ENCODE measurements at places on chromosomes 1 and 21. TPM values are rescaled to one million over a fixed set of nuclear protein-coding genes. Genes with fewer than 3 reads are reported as not detected.

KISS1 gene
- 1.2 TPM for polyA plus RNA-seq

BLZF1 gene
- 33.1 TPM for polyA plus RNA-seq

GRCh38 chr1:237062976-237063375, 21.0 kb downstream of the RYR2 start:
- no peak for DNase-seq

- DNase-seq, result no peak
Observed at GRCh38 chr1:116262207-116262994, 110.6 kb upstream of the ATP1A1 start.

TAS1R1 gene
- polyA plus RNA-seq, result 0.17 TPM

DNA sequence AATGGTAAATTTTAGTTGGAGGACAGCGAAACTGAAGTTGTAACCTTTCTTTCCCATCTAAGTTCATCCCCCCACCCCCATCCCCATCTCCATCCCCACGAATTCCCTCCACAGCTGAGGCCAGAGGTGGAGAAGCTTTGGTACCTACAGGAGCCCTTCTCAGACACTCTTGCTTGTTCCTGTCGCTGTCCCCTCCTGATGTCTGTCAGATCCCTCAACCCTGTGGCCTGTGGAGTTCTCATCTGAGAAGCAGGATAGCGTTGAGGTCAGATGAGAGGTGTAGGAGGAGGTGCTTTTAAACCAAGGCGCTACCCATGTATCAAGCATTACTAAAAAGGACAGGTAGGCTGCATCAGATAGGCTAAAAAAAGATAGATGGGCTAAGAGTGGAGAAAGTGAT, 769 bp downstream of the NTPCR start:
- DNase-seq, result no peak

- no peak for DNase-seq
Observed at GRCh38 chr1:185803241-185803640, 69.0 kb downstream of the HMCN1 start.

A3GALT2 gene
- polyA plus RNA-seq, result not detected

C1QB gene
- polyA plus RNA-seq, result 16.3 TPM

DNA sequence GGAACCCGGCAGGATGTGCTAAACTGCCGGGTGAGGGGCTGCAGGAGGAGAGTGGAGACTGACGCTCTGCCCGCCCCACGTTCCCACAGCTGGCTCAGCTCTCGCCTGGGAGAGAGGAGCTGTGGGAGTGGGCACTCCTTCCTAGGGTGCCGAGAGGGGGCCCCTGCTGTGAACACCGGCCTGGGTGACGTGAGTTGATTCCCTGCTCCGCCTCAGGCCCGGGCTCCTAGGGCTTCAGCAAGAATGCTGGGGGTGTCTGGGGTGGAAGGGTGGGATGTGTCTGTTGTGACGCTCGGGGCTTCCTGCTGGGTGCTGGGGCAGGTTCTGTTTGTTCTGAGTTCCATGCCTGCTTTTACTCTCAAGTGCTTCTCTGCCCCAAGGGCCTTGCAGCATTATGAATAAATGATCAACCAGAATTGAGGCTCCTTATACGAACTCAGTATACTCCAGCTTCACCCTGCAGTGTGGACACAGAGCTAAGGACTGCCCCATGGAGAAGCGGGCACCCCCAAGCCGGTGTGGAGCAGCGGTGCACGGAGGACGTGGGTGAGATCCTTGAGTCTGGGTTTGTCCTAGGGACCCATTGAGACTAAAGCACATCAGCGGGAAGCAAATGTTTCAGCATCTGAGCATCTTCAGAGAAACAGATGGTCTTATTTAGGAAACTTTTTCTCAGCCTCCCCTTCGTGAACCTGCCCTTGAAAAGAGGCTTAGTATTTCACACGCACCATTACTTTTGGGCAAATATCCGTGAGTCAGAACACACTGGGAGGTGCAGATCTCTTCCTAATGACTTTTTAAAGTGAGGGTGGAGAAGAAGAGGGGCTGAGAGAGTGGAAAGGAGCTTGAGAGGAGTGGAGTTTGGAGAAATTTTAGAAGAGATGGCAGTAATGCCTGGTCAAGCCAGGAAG, 41.7 kb downstream of the SYT6 start:
- no peak for DNase-seq

- no peak for DNase-seq
Observed at GRCh38 chr1:208101661-208102431, 142.3 kb downstream of the PLXNA2 start.

DNA sequence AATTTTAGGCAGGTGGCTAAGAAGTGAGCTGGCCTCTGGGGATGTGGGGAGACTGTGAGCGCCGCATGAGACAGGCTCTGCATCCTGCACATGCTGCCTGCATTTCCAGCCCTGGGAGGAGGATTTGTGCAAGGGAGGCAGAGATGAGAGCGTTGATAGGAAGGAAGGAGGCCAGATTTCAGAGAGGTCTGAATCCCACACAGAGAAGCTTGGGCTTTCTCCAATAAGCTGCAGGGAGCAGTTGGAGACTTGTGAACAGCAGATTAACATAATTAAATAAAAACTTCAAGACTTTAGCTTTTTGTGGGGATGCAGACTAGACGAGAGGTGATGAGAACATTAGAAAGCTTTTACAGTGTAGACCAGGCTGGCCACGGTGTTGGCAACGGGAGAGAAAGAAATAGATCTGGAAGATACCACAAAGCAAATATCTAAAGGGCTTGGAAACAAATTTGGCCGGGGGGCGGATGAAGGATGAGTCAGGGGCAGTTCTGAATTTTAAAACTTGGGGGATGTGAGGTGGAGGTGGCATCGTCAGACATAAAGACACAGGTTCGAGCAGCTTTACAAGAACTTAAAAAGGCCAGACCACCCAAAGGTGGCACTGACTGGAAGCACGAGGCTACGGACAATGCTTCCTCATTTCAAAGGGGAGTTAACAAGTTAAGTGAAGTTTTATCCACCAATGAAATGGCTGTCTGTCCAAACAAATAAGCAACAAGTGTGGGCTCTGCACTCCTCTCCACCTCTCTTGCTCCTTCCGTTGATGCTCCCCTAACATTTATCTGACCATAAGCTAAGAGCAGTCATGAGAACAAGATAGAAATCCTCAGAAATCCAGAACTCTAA, 57.0 kb downstream of the HIVEP3 start:
- DNase-seq, result no peak

GJA5 gene
- polyA plus RNA-seq, result 102 TPM

- no peak for DNase-seq
Observed at GRCh38 chr1:218498056-218498938, 153.2 kb downstream of the TGFB2 start.
